Endodermal cell (in vitro differentiated cells): ENCODE measurements at places on chromosomes 7 and 10. TPM values are rescaled to one million over a fixed set of nuclear protein-coding genes. Genes with fewer than 3 reads are reported as not detected.

Gene ELOVL3
- not detected in 2 replicates for total RNA-seq

GRCh38 chr7:111855842-111856227 lies 293.5 kb upstream of the IMMP2L start:
- DNase-seq, result peak; percentile 65

DNA sequence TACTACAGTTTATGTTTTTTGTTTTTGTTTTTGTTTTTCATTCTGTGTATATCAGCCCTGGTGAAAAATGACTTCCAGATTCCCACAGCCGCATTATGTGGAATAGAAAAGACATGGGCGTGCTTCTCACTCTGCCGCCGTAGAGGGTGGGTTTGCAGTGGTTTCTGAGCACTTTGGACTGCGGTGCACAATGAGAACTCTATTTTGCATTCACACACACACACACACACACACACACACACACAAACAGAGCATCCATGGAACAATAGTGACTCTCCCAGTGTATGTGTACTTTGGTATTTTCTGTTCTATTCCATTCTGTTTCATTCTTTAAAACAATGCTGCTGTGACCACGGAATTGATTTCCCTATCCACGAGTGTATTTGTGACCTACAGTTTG lies 657.3 kb upstream of the FOXK1 start:
- no peak for DNase-seq

DNA sequence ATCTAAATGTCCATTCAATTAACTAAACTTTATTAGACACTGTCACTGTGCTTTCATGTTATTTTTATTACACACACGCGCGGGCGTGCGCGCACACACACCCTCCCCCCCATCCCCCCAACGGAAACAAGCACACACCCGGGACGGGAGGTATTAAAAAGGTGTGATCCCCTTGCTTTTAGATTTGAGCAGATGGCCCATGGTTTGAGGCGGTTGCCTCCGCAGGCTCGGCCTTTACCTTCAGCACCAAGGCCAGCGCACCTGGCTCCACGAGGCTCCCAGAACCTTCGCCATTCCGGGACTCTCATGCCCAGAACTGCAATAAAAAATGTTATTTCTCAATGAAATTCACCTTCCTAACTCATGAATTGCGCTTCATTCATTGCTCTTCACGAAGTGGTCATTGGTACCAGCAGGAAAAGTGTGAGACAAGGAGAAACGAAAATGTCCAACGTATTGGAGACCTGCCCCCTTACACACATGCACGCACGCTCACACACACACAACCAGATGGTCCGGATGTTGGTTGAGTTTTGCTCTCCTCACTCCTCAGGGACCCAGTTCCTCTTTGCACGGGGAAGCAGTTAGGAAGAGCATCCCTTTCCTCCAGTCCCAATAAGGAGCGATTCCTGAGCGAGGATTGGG lies 20.8 kb upstream of the PTF1A start:
- peak; percentile 91 for DNase-seq

DNA sequence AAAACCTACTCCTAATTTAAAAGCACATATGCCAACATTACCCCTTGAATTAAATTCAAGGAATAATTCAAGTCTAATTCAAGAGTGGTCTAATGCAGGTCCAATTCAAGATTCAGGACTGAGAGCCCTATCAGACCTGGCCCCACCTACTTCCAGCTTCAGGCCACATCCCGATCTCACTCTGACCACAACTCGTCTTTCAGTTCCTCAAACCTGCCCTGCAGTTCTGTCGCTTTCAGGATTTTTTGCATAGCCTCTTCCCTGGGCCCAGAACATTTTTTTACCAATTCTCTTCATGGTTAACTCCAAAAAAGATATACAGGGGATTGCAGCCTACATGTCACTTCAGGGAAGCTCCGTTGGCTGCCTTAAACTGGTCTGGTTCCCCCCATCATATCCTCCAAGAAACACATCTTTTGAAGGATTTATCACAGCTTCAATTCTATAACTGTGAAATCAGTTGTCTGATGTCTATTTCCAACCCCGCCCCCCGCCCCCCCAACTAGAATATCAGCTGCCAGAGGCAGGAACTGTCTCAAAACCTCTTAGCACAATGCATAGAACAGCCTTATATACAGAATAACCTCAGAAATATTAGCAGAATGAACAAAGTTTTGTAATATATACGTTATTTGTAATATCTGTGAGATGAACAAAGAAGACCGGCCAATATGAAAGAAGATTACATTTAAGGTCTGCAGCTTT lies 20.8 kb downstream of the CCDC6 start:
- no peak for DNase-seq

- DNase-seq, result peak; percentile 39
These were observed 511.4 kb upstream of the GALNT17 start for GRCh38 chr7:70620333-70621055.

DNA sequence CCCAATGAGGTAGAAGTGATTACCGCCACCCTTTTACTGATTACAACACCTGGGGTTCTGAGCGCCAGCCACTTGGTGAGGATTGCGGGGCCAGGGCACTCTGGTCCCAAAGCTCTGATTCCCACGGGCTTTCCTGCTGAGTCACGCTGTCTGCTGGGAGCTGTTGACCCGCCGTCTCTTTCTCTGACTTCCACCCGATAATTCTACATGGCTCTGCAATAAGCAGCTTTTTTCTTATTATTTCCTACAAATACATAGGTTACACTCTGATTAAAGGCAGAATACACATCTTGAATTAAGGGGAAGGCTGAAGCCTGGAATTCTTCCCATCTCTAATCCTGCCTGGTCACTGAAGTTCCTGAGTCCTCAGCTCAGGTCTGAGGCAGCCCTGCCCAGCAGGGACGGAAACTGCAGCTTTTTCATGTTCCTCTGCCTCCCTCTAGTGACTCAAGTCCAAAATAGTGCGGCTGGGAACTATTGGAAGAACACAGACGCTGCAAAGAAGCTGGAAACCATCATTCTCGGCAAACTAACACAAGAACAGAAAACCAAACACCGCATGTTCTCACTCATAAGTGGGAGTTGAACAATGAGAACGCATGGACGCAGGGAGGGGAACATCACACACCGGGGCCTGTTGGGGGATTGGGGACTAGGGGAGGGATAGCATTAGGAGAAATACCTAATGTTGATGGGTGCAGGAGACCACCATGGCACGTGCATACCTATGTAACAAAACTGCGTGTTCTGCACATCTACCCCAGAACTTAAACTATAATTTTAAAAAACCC lies 178.3 kb downstream of the PRKCQ start:
- peak; percentile 91 for DNase-seq
